ENCODE measurements at places on chromosomes 11 and 22.

GRCh38 chr11:111975076-111975806, 38.1 kb downstream of the DIXDC1 start:
- peak; percentile 21 for DNase-seq

GRCh38 chr22:46508491-46508999, 28.9 kb downstream of the CELSR1 start:
- no peak for DNase-seq

DNA sequence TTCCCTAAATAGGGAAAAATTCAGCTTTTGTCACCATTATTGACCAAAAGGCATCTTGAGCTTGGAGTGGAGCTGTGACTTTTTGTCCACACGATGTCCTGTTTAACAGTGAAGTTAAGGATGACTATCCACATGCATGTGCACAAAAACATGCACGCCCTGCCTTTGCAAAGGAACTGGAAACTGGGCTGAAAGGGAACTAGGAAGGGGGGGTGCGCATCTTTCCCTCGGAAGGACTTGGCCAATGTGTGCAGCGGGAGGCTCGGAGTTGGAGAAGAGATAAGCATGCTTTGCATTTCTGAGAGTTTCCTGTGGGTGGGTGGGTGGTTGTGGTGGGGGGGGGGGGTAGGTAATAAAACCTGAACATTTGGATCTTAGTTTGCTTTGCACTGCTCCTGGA, 411 bp upstream of the KIRREL3 start:
- DNase-seq = no peak

GRCh38 chr22:45731041-45731797, 59.6 kb downstream of the ATXN10 start:
- DNase-seq = no peak

- DNase-seq = no peak
Observed at GRCh38 chr22:18905540-18906409, at the start of gene DGCR6. TSS of gene DGCR6 (plus strand) at chr22:18906320. CDS start at chr22:18906375, 55 bp downstream.

- DNase-seq = peak; percentile 85
Observed at GRCh38 chr11:95108671-95109551, 19.3 kb downstream of the ENDOD1 start.

- peak; percentile 90 for DNase-seq
Observed at GRCh38 chr11:70650075-70650909, 252.0 kb downstream of the CTTN start.

GRCh38 chr11:57303280-57303989, 21.3 kb downstream of the TNKS1BP1 start:
- DNase-seq = no peak

GRCh38 chr11:62931499-62932278, 10.5 kb upstream of the CHRM1 start:
- no peak for DNase-seq

- peak; percentile 66 for DNase-seq
Observed at GRCh38 chr11:95849087-95849825, 59.0 kb downstream of the CEP57 start.

- DNase-seq = no peak
Observed at GRCh38 chr22:31828739-31829138, 74.9 kb downstream of the DEPDC5 start.

DNA sequence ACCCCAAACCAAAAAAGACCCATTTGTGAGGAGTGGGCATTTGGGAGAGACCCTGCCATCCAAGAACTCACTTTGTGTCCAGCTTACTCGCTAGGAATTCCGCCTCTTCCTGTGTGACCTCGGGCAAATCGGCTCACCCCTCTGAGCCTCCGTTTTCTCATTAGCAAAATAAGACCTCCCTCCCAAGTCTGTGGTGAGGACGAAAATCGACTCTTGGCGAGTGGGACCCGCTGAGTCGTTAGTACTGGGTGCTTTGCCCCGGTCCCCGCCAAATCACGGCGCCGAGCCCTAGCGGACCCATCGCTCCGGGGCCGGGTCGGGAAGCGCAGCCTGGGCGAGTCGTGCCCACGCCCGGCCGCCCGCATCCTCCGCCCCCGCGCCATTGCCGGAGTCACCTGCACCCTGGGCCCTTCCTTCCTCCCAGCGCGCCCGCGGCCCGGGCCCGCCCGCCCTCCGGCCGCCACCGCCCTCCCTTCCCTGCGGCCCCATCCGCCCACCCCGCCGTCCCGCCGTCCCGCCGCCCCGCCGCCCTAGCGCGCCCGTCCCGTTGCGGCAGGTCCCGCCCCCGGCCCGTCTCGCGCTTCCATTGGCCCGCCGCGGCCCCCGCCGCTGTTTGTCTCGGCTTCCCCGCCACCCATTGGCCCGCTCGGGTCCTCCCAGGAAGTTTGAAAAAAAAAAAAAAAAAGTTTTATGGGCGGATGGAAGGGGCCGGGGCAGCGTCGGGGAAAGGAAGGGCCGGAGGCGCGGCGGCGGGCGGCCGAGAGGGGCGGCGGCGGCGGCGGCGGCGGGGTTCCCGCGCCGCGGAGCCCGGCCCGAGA, 48.9 kb downstream of the TRIOBP start:
- DNase-seq = peak; percentile 92

DNA sequence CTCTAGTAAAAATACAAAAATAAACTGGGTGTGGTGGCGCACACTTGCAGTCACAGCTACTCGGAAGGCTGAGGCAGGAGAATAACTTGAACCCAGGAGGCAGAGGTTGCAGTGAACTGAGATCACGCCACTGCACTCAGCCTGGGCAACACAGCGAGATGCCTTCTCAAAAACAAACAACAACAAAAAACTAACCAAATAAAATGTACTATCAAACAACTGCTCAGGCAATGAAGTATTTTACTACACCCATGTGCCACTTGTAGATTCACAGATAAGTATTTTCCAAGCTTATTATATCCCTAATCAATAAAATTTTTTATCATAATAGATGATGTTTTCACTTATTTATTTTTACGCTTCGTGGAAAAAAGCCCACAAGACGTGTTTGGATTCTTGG, 924 bp downstream of the C11orf65 start:
- DNase-seq = peak; percentile 20

DNA sequence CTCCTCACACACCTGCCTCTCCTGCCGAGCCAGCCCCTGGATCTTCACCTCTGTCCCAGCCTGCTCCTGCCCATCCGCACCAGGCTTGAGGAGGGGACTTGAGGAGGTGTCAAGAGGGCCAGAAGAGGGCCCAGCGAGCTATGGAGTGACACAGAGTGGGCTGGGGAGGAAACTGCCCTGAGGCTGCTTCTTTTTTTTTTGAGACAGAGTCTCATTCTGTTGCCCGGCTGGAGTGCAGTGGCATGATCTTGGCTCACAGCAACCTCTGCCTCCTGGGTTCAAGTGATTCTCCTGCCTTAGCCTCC, 21.9 kb upstream of the CDON start:
- DNase-seq = no peak

DNA sequence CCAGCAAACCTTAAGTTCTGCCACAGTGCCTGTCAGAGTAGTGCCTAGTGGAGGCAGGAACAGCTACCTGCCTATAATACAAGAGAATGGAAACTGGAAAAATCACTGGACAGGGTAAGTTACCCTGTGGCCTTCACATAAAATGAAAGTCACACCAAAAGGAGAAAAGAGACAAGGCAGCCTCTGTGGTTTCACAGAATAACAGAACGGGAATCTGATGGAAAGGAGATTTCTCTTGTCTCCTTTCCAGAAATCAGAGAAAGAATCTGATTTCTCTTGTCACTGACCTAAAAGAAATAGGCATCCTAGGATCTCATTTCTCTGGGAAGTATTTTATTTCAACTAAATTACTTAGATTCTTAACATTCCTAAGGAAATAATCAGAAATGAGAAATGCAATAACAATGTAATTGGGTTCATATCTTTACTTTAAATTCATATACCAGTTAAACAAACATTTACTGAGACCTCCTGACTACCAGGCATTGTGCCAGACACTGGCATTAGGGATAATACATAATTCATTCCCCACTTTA, 41.6 kb downstream of the PRCP start:
- no peak for DNase-seq

DNA sequence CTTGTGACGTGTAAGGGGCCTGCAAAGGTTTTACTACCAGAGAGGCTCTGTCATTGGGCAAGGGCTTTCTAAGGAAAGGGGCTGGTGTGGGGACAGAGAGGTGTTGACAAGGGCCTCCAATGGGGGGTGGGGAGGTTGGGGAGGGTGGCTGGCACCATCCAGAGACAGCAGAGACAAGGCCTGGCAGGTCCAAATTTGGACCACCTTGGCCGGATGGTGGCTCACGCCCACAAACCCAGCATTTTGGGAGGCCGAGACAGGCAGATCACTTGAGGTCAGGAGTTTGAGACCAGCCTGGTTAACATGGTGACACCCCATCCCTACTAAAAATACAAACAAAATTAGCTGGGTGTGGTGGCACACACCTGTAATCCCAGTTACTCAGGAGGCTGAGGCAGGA, 2.2 kb upstream of the CHRM4 start:
- no peak for DNase-seq

DNA sequence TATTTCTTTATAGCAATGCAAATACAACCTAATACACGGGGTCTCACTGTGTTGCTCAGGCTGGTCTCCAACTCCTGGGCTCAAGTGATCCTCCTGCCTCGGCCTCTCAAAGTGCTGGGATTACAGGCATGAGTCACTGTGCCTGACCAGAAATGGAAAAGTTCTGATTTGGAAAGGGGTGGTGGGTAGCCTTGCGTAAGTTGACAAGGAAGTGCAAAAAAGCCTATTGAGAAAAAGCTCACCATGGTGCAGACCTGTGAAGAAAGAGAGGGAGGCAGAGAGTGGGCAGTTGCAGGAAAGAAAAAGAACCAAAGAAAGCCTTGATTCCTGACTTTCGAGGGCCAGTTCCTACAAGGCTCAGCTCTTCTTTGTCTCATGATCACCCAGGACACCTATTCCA, 27.1 kb downstream of the AGBL2 start:
- no peak for DNase-seq

DNA sequence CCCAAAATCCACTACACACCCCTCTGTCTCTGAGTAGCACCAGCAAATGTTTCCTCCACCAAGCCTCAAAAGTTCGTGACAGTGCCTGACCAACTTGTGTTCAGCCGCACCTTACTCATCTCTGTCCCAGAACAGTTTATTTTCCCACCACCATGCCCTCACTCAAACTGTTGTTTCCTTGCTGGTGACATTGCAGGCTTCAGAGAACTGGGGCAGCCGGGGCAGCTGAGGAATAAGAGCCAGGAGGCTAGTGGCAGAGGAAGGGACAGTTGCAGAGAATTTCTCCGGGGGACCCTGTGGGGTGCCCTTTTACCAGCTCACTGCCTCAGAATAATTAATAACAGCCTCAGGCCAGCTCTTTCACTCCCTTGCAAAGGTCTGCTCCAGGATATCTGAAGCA, 709 bp upstream of the KCNE3 start:
- no peak for DNase-seq

DNA sequence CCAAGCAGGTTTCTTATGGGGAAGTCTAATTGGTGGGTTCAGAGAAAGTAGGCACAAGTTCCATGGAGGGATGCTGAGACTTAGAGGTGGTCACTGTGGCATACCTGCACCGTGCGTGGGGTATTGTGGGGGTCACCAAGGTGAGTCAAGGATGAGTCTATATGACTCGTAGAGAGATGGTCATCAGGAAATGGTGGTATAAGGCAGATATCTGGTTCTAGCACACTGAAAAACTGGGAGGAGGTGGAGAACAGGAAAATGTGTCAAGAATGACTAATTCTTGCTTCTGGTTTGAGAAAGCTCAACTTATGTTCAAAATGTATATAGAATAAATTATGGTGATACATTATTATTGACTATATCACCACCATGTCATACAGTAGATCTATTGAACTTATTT, 258.1 kb downstream of the RAB38 start:
- DNase-seq = no peak

GRCh38 chr11:117098269-117099232, at the start of gene SIK3:
TSS of gene SIK3 (minus strand) at chr11:117098428. CDS start at chr11:117098415, 13 bp downstream.
- DNase-seq = peak; percentile 95

DNA sequence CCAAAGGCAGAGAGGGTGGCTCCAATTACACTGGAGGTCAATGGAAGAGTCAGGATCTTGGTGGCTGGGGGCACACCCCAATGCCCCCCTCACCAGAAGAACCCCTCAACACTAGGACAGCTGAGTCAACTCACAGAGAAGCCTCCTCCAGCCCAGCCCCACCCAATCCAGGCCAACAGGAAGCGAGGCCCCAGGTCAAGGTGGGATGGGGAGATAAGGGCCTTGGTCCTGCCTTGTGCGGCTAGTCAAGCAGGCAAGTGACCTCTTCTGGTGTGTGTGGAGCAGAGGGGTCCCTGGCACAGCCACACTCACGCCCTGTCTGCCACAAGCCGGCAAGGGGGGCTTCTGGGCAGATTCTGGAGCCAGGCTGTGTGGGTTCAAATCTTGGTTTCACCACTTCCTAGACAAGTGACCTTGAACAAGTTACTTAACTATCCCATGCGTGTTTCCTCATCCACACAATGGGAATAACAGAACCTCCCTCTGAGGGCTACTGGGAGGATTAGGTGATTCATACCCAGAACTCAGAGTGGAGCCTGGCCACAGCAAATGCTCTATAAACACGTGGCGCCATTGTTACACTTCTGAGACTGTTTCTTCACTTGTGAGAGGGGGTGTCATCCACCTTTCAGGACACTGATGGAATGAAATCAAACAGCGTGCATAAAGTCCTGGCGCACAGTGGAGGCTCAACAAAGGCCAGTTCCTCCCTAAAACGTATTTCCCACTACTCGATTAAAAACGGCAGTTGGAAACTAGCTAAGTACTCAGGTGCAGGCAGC, 3.2 kb downstream of the TTLL12 start:
- DNase-seq = peak; percentile 95

GRCh38 chr11:134074346-134074745, 5.5 kb downstream of the JAM3 start:
- peak; percentile 18 for DNase-seq

- DNase-seq = no peak
Observed at GRCh38 chr22:46458525-46458924, 78.9 kb downstream of the CELSR1 start.

DNA sequence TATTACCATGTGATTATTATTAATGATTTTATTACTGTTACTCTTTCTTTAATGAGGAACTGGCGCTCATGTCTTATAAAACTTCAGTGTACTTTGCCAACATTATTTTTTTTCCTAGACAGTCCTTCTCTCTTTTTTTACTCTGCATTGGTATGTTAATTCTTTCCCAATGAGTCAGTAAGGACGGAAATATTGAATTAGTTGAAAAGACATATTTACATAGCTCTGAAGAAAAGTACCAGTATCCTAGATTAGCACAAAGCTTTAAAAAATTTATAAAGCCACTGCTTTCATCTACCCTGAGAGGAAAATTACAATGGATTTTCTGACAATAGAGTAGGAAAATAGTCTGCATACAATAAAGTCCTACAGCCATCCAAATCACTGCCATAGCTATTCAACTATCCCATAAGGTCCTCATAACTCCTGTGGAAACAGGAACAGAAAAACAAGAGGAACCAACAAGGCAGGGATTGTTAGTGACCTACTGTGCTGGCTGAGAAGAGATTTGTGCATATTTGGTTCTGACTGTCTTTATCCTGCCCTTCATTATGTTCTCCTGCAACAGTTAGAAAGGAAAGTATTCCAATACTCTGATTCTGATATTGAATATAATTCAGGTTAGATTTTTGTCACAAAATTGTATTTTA, 314.4 kb downstream of the AASDHPPT start:
- DNase-seq = no peak

DNA sequence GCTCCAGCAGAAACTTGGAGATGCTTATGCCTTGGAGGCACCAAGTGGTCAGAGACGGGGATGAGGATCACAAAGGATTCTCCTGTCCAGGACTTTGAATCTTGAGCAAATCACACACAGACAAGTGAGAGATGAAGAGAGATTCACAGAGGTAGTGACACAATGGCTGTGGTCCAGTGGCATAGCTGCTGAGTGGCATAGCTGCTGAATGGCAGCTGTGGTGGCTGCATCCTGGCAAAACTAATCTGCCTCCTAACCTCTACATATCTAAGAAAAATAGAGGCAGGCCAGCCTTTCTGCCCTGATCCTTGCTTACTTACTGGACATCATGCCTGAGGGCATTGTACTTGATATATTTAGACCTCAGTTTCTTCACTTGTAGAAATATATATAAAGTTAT, 102.6 kb downstream of the CD44 start:
- DNase-seq = no peak
